ENCODE measurements at places on chromosomes 1 and 21. TPM values are rescaled to one million over a fixed set of nuclear protein-coding genes. Genes with fewer than 3 reads are reported as not detected.

OR2T34 gene
- not detected for total RNA-seq

ABCB10 gene
- total RNA-seq = 32.4 TPM

LCE6A gene
- total RNA-seq = not detected

C1orf94 gene
- total RNA-seq = not detected

S100A3 gene
- total RNA-seq = not detected

NDUFS5 gene
- total RNA-seq = 138 TPM

OVAAL gene
- not detected for total RNA-seq

SPRR1B gene
- not detected for total RNA-seq

DNA sequence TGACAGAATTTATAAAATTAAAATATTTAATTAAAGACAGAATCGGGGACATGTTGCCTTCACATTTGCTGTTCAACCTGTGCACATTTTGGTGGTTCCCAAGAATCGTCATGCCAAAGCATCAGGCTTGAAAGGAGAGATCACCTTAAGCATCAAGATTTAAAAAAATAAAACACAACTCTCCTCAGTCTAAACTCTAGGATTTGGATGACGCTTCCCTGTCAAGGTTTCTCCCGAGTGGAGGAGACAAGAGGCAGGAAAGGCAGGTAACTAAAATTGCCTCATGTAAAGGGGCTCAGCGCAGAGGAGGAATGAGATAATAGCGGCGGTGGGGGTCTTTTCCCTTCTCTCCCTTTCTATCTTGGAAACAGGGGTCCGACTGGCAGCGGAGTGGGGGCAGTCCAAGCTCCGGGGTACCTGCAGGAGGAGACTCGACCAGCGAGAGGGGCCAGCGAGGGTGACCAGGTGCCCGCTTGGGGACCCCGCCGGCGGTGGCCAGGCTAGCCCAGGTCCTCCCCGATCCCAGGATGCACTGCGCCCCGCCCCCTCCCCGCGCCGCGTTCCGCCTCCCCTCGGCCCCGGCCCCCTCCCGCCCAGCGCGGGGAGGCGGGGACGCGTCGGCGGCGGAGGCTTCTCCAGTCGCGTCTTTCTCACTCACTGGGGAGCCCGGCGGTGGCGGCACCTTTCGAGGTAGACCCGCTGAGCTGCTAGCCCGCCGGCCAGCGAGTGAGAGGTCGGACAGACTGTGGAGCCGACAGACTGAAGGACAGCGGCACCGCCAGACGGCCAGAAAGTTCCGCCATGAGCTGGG is at the start of gene FNBP1L:
Gene FNBP1L, plus strand, starts transcription at position 638 of the 811 bp plus-strand sequence. Its CDS starts 164 bp downstream, at position 802.
- DNase-seq = peak; percentile 45

- peak; percentile 35 for DNase-seq
Measured at GRCh38 chr1:112337028-112337531, 58.9 kb upstream of the CTTNBP2NL start.

DNA sequence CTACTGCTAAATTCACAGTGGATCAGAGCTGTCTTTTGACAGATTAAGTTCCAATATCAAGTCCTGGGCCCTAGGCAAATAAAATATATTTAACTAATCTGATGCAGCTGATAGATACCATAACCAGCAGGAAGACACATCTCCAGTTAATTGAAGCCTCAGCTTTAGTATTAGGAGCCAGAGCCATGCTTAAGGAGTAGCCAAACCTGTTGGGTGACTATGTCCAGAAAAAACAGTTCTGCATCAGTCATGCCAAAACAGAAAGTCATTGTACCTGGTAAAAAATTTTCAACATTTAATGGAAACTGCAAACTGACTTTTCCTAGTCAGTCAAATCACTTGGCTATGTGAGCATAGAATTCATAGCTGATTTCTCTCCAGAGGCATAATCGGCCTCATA is 200.5 kb upstream of the RUNX1 start:
- DNase-seq = no peak

DNA sequence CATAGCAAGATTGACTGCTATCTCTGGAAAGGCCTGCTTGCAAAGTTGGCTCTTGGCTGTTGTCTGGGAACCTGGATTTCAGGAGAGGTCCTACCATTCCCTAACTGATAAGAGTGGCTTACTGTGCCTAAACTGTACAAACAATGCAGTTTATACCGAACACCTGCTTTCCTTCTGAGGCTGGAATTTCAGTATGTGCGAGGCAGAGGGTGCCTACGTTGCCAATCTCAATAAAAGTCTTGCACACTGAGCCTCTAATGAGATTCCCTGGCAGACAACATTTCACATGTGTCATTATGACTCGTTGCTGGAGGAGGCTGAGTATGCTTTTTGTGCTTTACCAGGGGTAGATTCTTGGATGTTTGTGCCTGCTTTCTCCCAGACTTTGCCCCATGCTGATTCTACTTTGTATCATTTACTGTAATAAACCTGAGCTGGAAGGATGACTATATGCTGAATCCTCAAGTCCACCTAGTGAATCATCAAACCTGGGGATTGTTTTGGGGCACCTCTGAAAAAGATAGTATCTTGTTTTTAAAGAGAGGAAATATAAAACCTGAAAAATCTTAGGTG is 58.9 kb upstream of the GNG4 start:
- DNase-seq = no peak

DNA sequence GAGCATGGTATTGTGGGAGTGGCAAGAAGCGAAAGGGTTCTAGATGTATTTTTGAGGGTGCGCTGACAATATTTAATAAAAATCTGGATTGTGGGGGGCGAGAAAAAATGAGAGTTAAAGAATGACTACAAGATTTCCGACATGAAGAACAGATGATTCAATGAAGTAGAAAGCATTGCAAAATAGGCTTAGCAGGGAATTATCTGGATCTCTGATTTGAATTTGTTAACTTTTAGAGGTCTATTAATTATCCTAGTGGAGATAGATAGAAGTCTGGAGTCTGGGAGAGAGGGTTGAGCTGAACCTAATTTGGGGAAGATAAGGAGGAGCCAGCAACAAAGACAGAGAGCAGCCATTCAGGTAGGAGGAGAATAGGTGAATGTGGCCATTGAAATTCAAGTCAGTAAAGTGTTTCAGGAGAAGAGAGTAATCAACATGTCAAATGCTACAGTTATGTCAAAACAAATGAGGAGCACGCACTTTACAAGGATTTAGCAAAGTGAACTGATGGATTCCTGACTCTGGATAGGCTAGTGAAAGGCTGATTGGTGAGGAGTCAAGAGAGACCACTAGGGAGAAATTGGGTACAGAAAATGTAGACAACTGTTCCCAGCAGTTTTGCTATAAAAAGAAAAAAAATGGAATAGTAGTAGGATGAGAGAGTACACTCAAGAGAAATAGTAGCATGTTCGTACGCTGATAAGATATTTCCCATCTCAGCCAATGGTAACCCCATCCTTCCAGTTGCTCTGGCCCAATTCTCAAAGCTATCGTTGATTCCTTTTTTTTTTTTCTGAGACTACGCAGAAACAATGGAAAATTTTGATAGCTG is 393.2 kb upstream of the CXADR start:
- no peak for DNase-seq

DNA sequence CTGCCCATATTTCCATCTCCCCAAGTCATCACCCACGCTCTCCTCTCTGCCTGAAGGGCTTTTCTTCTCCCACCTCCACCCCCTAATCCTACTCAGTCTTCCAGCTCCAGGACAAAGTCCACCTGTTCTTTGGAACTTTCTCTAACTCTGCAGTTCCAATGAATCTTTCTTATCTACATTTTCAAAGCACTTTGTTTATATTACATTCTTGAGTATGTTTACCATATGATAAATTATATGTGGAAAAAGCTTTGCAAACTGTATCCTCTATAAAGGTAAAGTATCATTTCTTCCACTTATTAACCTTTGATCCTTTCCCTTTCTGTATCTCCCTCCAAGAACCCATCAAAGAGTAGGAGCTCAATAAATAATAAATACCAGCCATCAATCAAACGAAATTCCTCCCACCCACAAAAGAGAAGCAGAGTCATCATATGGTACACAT is 39.7 kb downstream of the TTC13 start:
- no peak for DNase-seq

DNA sequence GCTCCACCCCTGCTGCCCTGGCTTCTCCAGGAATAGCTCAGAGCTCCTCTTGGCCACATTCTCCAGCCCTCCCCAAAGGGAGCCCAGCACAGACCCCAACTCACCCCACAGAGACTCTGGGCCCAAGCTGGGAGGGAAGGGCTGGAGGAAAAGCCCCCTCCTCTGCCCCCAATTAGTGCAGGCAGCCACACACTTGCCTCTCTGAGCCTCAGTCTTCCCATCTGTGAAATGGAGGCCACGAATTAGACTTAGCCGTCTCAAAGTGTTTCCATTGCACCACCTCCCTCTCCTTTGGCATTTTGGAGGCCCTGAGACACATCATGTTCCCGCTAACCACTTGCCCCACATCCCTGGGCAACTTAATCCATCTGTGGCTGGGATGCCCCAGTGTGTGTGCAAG is 108.0 kb downstream of the PAX7 start:
- no peak for DNase-seq

- no peak for DNase-seq
Measured at GRCh38 chr1:240402326-240402725, 209.6 kb downstream of the GREM2 start.

GRCh38 chr1:69388044-69388443 is 179.7 kb upstream of the LRRC7 start:
- DNase-seq = no peak

DNA sequence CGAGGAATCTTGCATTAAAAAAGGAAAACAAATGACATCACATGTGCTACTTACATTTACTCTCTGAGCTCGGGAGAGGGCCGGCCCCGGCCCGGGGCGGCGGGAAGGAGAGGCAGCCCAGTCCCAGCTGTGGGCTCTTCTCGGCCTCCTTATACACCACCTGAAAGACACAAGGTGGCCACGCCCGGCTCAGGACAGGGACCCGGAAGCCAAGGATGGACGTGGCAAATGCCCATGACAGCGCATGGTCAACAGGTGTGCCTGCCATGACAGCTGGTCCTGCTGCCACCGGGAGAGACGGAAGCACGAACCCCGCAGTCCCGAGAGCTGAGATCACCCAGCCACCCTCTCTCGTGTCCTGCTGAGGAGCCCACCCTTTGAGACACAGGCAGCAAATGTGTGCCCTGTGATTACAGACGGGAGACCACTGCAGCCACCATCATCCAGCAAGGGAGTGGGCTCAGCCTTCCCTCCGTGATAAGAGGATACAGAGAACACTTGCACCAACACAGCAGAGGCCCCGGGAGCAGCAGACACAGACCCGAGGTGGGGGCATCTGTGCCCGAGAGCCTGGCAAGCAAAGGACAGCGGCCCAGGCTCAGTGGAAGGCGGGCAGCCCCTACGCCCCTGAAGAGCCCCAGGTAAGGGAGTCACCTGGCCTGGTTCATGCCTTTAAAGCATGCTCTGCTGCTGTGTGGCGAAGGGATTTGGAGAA is 8.7 kb downstream of the TPRG1L start:
- no peak for DNase-seq

GRCh38 chr21:26041431-26042180 is 129.0 kb downstream of the APP start:
- no peak for DNase-seq

DNA sequence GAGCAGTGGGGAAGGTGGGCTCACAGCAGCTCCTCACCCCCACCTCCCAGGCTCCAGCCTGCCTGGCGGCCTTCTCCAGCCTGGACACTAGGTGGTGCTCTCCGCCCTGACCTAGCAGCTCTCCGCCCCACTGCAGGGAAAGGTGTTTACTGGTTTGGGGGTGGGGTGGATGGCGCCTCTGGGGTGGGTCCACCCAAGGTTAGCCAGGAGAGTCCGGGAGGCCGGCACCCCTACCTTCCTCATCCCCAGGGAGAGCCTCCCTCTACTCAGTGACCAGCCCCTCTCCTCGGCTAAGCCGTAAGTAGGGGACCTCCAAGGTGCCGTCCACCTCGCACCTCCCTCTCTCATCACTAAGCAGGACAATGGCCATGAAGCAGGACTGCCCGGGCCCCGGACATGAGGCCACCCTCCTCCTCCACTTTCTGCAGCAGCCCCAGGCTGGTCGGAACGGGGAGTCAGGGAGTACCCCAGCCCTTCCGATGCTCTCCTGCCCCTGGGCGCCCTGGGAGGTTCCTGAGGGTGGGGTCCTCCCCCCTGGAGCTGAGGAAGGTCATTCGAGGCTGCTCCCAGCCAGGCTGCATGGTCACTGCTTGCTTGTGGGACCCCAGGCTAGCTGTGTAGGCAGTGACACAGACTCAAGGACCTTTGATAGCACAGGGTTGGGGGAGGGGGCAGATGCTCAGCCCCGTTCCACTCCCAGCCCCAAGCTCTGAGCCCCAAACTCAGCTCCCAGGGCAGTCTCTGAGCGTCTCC is 101.4 kb upstream of the VAMP3 start:
- peak; percentile 63 for DNase-seq

DNA sequence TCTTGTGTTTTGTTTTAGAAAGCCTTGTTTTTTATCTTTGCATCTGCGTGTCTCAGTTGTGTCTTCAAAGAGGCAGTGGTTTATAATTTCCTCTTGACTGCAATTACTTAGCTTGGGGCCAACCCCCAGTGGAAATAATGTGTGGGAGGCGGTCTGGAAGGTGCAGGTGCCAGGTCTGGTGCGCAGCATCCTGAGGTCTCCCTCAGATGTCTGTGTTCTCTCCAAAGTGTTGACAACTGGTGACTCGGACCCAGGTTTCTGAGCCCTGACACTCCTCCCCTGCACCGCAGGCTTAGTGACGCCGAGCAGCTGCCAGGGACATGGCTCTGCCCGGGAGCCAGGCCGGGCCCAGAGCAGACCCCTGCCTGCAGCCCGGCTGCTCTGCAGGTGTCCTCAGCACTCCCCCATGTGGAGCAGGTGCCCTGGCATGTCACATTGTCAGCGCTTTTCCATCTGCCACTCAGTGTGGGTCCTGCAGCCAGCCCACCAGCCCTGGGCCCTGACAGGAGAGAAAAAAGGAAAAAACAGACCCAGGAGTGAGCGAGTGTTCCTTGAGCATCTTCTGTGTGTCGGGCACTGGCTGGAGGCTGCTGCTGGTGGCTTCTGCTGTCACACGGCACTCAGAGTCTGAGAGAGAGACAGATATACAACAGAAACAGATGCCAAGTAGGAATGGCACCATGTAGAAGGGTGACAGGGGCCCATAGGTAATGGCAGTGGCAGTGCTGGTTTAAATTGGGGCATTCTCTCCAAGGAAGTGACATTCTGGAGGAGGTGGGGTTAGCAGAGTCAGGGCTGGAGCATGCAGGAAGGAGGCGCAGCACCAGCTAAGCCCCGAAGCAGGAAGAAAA is 24.8 kb upstream of the SELENON start:
- DNase-seq = peak; percentile 89

DNA sequence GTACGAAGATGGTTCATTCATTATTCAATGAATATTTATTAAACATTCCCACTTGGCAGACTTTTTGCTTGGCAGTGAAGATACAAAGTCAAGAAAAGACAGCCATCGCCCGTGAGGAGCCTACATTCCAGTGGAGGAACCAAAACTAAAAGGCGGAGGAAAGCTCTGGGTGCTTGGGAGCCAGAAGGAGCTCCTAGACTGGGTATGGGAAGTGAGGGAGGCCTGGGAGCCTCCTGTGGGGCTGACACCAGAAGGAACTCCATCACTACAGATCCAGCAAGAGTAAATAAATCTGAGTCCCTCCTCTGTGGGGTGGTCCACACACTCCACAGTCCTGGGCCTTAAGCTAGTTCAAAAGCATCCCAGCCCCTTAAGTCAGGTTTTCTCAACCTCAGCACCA is 14.9 kb downstream of the RNASEL start:
- no peak for DNase-seq

- DNase-seq = no peak
Measured at GRCh38 chr1:20325407-20325843, 34.8 kb downstream of the VWA5B1 start.

Data from activated CD8-positive, alpha-beta T cell treated with anti-CD3 and anti-CD28 coated beads, Interleukin-2, amount 10 ng/mL, durations not matched to agents 7 days and 5 days (primary cell).